CD4-positive, alpha-beta memory T cell (primary cell): ENCODE measurements at places on chromosomes 6 and 20. TPM values are rescaled to one million over a fixed set of nuclear protein-coding genes. Genes with fewer than 3 reads are reported as not detected.

PPP1R16B gene
- total RNA-seq: 55.1 TPM

HEY2 gene
- total RNA-seq: not detected

GRCh38 chr20:23446505-23446904 lies 6.2 kb downstream of the CST11 start:
- DNase-seq: no peak

GRCh38 chr6:78599526-78599925 lies 267.8 kb upstream of the IRAK1BP1 start:
- DNase-seq: no peak

DNA sequence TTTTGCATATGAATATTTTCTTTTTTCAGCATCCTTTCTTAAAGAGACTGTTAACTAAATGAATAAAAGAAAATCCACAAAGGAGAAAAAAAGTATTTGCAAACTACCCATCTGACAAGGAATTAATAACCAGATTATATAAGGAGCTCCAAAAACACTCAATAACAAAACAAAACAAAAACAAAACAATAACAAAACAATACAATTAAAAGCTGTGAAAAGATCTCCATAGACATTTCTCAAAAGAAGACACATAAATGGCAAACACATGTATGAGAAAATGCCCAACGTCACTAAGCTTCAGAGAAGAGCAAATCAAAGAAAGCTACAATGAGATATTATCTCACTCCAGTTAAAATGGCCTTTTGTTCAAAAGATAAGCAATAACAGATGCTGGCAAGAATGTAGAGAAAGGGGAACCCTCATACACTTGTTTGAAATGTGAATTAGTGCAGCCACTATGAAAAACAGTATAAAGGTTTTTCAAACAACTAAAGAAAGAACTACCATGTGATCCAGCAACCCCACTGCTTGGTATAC lies 1310.0 kb upstream of the EYS start:
- no peak for DNase-seq
